ENCODE measurements at places on chromosomes 13 and 19.

DNA sequence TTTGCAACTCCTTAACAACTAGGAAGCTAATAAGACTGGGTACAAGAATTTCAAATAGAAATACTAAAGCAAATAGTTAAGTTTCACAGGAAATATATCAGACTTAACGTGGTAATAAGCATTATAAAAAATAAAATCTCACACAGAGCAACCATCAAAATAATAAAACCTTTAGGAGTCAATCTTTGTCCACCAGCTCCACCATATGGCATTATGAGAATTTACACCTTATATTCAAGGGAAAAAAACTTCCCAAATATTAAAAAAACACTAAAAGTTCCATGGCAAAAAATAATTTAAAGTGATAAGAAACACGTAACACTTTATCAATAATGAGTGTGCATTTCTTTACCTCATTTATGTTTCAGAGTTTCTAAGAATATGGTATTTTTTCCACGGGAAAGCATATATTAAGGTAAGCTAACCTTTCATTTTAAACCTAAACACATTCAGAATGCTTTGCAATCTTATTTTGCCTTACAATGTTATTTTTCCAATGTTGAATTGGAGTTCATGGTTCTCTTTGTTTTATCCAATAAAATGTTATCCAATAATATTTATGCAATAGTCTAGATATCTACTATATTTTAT, 423.2 kb upstream of the SGCG start:
- DNase-seq = no peak

- DNase-seq = no peak
Measured at GRCh38 chr19:34481861-34482379, 362 bp downstream of the WTIP start.

DNA sequence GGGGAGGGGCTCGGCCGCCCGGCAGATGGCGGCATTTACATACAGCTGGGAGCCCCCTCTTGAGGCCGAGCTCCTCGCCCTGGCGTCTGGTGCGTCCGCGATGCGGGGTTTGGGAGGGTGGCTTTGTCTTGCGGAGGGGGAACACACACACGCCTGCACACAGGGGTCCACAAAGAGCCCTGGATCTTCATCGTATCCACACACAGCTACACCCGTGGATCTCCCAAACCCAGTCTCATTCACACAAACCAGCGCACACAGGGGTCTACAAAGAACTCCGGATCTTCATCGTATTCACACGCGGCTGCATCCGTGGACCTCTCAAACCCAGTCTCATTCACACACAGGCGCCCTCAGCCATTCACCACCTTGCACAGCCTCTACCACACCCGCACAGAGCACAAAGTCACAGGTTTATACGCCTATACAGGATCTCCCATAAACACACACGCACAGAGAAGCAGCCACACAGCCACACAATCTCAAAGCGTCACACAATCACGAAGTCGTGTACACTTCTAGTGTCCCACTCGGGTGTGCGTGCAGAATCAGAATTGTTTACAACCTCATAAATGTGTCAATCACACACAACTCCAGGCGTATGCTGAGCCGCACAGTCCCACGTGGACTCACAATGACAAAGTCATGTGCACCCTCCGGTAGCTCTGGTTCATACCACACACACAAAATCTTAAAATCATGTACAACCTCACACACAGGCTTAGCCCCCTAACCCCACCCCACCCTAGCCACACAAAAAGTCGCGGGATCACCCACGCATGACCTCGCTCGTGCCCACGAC, 550 bp upstream of the DLL3 start:
- DNase-seq = no peak

DNA sequence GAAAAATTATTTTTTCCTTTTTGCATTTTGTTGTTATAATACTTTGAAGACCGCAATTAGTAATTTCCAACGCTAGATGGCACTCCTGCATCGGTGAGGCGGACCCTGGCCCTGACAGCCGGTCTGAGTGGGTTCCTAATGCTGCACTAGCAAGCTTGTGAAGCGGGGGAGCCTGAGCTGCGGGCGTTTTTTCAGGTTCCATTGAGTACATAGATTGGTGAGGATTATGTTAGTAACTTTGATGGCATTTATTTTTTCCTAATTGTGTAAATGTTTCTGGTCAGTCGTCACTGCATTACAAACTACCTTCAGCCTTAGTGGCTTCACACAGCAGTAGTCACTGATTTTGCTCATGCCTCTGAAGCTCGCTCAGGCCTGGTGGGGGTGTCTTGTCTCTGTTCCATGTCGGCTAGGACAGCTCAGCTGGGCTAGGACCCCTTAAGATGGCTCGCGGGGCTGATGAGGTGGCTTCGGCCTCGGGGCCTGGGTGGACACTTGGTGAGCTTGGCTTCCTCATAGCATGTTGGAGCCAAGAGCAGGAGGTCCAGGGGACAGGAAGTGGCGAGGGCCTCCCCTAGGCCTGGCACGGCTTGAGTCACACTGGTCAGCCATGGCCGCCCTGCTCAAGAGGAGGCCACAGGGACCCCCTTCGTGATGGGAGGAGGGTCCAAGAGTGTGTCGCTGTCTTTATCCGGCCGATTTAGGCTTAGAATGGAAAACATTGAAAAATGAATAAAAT, 25.0 kb downstream of the ERCC5 start:
- peak; percentile 20 for DNase-seq

- DNase-seq = no peak
Measured at GRCh38 chr13:76397413-76397812, 488.8 kb downstream of the KCTD12 start.

- no peak for DNase-seq
Measured at GRCh38 chr13:44303681-44304432, 69.8 kb upstream of the SERP2 start.

- DNase-seq = no peak
Measured at GRCh38 chr19:10555610-10555973, 10.2 kb downstream of the KRI1 start.

GRCh38 chr19:8311461-8312260, 3.5 kb upstream of the CD320 start:
- no peak for DNase-seq

DNA sequence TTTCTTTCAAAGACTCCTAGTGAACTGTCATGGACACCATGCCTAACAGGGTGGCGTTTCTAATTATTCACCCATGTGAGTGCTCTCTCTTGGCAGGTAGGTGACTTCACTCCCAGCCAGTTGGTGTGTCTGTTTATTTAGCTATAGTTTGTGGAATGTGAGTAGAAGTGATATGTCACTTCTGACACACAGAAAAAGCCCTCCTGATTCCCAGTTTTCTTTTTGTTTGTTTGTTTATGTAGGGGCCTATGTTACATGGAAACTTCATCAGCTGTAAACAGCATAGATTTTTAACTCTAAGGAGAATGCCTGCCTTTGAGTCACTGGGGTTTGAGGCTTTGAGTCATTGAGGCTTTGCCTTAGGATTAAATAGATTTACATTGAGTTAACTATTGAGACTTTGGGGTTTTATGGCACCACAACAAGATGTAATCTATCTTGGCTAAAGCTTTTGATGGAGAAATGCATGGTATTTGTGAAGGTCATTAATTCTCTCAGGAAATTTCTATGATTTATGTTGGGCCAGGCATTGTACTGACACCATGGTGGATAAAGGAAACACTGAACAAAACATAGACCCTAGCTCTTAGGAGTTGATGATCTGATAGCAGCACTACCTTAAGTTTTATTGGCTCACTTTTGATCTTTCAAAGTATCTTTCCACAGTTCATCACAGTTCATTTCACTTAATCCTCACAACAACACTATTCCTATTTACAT, 45.3 kb downstream of the UFM1 start:
- DNase-seq = no peak

DNA sequence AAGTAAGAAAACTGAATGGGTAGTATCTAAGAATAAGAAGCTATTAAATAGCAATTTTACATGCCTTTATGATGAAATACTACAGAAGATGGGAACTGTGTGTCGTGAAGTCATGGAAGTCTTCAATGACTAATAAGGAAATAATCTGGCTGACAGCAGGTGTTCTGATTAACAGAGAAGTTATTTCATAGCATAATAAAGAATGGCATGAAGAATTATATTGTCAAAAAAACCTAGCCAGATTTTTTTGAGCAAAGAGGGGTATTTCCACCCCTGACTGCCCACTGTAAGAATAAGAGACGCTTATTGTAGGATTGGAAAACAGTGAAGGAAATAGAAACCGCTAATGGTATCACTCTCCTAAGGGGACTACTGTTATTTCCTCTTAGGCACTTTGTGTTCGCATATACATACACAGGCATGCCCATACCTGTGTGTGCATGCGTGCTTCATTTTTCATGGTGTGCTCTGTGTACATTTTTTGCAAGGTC, 318.8 kb downstream of the SHISA2 start:
- DNase-seq = no peak

- DNase-seq = no peak
Measured at GRCh38 chr19:18282021-18282787, 782 bp upstream of the JUND start.

DNA sequence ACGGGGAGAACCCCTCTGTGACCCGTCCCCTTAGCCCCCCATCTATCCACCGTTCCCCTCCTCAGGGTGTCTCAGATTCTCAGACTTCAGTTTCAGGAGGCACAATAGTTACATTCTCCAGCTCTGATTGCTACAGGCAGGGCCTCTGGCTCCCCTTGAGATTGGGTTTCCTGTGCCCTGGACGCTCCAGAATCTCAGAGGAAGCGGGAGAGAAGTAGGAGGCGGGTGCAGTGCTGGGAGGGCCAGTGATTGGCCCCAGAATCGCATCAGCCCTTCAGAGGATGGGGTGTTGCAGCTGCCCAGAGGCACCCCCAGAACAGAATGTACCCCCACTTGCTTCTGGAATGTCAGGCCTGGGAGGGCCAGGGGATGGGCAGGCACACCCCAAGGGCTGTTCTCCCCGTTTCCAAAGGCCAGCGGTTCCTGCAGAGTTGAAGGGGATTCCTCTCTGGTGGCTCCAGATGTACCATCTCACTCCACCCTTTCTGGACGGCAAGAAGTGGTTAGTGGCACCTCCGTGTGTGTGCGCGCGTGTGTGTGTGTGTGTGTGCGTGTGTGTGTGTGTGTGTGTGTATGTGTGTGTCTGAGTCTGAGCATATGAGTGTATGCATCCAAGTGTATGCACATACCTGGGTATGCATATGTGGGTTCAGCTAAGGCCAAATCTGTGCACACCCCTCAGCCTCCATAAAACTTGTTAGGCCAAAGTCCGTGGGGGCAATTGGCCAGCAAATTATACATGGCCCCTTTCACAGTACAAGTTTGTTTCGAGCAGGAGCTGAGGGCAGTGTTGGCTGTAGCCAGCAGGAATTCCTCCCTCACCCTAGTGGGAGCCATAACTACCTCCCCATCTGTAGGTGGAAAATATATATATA, 35.5 kb downstream of the LYL1 start:
- no peak for DNase-seq

GRCh38 chr13:40671956-40672764, 5.7 kb upstream of the FOXO1 start:
- no peak for DNase-seq

GRCh38 chr13:99403458-99403971, 96.3 kb upstream of the GPR183 start:
- DNase-seq = no peak

DNA sequence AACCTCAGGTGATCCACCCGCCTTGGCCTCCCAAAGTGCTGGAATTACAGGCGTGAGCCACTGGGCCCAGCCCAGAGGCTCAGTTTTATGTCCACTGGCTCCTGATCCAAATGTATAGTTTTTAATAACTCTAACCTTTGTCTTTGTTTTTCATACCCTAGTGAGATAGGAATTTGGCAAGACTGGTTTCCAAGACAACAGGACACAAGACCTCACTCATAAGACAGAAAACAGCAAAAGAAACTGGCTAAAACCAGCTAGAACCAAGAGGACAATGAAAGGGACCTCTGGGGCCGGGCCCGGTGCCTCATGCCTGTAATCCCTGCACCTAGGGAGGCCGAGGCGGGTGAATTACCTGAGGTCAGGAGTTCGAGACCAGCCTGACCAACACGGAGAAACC, 27.6 kb downstream of the CPT1C start:
- DNase-seq = no peak

- DNase-seq = peak; percentile 41
Measured at GRCh38 chr13:41060082-41060723, 1.1 kb upstream of the WBP4 start.

DNA sequence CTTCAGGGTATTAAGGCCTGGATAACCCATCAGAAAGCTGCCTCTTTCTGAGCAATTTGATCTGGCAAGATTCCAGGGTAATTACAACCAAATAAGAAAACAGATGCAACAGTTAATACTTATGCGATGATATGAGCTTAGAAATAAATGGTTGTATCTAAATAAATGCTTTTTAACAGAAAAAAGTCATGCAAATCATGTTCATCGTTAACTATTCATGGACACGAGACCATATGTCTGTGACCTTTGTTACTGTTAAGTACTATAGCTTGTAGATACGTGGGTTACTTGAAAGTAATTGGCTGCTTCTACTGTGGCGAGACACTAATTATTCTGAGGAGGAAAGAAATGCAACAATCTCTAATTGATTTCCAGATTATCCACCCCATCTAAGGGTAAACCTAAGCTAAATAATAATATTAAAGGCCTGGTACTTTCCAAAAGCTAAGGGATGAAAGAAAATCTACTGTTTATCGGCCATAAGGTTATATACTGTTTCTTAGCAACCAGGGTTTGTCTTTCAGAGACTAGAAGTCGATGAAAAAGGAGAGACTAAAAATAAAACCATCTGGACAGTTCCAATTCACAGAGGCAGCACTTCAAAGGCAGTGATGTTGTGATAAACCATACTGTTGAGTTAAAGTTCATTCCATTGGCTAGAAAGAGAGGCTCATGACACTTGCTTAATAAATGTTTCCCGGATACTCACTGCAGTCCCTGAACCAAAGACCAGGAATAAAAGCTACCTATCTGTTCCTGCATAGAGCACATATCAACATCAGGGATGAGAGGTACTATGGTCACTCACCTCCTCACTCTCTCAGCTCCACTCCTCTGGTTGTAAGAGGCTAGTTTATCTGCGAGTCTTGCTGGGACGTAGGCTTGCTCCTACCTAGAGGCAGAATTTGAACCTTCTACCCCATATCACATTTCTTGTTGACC, 1.5 kb downstream of the EPSTI1 start:
- DNase-seq = no peak

GRCh38 chr19:47447470-47448359, 24.0 kb downstream of the SLC8A2 start:
- peak; percentile 42 for DNase-seq

DNA sequence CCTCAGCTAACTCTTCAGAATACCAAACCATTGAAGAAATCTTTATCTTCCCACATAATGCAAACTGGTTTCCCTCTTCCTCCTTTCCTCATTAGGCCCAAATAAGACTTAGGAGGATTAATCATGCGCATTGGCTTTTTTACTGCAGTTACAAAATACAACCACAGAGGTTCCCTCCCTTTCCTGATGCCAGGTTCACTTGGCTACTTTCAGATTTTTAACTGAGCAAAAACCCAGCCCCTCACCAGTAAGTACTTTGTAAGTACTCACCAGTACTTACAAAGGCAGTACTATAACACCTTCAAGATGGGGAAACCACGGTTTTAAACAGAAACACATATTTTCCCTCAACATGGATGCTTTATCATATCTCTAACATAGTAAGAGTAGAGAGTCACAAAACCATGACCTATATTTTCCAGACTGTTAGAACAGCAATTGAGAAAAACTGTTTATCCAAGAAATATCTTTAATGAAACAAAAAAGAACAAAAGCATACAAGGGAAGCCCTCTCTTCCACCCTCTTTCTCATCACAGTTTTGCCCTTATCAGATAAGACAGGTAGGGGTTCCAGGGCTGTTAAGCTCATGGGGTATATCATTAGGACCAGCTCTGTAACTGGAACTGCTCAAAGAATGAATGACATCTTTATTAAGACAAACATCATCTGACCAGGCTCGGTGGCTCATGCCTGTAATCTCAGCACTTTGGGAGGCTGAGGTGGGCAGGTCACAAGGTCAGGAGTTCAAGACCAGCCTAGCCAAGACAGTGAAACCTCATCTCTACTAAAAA, 12.7 kb downstream of the FOXO1 start:
- DNase-seq = no peak
